ENCODE measurements at places on chromosomes 11 and 22.

DNA sequence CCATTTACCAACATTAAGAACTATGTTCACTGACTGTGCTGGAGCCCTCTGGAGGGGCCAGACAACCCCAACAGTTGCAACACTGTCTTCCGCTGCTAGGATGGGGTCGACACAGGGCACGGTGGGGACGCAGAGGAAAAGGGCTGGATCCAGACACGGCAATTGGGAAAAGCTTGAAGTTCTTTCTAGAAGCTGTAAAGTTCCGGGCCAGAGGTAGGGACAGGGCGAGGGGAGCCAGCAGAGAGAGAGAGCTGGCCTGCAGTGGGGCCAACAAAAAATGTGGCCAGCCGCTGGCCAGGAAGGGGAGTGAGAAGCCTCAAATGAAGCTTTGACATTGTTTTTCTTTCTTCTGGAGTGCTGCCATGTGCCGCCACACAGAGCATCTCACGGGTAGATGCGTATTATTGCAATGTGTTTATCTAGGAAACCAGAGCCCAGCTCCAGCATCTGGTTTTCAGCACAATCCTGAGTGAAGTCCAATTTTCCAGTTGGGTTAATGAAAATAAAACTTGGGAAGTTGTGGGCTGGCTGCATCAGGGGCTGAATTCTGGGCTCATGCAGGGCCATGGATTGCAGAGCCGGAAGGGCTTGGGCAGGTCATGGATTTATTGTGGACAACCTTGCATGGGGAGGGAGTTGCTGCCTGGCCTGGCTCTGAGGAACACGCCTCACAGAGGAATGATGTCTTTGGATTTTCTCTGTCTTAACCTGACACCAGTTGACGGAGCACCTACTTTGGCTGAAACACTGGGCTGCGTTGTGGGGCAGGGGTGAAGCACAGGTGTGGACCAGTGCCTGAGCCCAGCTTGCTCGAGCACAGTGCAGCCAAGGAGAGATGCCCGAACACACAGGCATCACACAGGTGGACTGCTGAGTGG is 67.6 kb upstream of the AMPD3 start:
- peak; percentile 96 for DNase-seq

- DNase-seq: peak; percentile 7
These were observed 52.6 kb downstream of the SWAP70 start for GRCh38 chr11:9716275-9717039.

- no peak for DNase-seq
These were observed 19.4 kb upstream of the P2RY2 start for GRCh38 chr11:73198677-73199076.

GRCh38 chr22:30241576-30242371 is 4.8 kb downstream of the LIF start:
- no peak for DNase-seq

DNA sequence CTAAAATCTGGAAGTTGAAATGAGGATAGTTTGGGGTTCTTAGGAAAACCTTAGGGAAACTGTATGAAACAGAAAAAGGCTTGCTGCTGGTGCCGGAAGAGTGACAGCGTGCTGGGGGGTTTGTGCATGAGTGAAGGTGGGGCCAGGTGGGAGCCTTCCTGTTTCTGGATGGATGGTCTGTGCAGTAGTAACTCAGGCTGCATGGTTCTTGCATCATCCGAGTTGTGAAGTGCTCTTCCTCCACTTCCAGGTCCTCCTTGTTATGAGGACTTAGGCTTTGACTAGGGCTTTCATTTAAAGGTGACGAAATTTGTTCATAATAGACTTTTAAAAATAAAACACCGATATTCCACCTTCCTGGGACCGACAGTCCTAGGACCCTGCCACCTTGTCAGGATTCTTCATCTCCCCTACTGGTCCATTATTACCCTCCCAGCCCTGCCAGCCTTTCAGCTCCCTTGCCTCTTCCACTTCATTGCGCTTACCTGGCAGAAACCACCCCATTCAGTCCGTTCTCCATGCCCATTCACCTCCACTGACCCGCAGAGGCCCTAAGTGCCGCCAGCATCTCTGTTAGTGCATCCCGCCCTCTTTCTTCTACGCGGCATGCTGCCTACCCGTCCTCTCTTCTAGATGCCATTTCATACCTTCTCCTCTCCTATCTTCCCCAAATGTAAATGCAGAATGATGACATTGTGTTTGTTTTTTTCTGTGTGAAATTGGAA is 47.3 kb downstream of the PPFIA1 start:
- no peak for DNase-seq

GRCh38 chr11:897253-898142 is 13.1 kb downstream of the CHID1 start:
- DNase-seq: no peak

GRCh38 chr22:38193580-38193979 is 8.2 kb upstream of the MAFF start:
- no peak for DNase-seq

DNA sequence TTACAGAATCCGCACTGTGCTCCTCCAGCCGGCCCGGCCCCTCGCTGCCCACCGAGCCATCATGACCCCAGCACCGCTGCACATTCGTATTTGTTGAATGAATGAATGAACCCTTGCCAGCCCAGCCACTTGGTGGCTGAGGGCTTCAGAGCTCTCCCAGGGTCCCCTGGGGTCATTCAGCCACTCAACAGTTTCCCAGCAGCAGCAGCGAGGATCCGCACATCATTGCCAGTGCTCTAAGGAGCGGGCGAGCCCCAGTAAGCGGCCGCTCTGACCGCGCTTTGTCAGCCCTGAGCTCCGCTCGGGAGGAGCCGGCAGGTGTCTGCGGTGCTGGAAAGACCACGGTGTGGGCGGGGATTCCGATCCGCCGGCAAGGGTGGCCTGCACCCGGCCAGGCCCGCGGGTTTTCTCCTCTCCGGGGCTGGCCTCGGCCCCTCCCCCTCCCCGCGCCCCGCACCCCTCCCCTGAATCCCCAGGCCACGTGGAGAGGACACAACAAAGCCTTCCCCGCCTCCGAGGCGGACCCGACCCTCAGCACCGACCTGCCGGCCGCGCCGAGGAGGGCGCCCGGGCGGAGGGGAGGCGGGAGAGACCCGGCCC is 563 bp downstream of the BID start:
- DNase-seq: no peak

- no peak for DNase-seq
These were observed 8.0 kb upstream of the ESAM start for GRCh38 chr11:124769806-124770774.

- DNase-seq: no peak
These were observed 31.6 kb upstream of the WNT11 start for GRCh38 chr11:76237914-76238313.

GRCh38 chr11:75350743-75351540 is 519 bp downstream of the ARRB1 start:
- no peak for DNase-seq

- no peak for DNase-seq
These were observed 34.0 kb downstream of the HIPK3 start for GRCh38 chr11:33291004-33291777.

- DNase-seq: no peak
These were observed 25.5 kb downstream of the PTPRJ start for GRCh38 chr11:48005831-48006270.

DNA sequence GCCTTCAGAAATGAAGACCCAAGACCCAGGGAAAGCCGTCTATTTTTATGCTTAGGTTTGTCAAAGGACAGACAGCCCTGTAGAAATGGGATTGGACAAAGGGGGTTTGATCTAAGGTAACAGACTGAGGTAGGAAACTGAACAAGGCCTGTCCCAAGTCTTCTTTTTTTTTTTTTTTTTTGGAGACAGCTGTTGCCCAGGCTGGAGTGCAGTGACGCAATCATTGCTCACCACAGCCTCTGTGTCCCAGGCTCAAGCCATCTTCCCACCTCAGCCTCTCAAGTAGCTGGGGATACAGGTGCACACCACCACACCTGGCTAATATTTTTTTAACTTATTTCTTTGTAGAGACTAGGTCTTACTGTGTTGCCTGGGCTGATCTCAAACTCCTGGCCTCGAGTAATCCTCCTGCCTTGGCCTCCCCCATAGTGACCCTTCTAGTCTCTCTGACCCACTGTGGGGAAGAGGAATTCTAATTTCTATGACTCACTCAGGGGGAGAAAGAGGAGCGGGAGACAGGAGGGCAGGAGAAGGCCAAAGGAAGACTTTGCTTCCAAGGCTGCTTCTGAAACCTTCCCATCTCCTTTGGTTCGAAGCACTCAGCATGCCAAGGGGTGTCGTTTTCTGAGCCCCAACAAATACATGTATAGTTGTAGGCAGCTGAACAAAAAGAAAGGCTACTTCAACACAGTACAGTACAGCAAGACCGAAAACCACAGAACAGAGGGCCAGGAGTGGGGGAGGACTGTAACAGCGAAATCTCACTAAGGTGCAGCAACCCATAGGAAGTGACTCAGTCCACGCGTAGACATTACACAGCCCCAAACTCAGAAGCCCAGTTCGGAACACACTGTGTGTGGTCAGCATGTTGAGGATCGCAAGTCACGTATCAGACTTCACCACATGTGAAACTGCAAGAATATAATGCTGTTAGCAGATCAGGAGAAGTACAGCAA is 872 bp downstream of the TMA7B start:
- no peak for DNase-seq

- DNase-seq: no peak
These were observed 184.9 kb downstream of the SNX19 start for GRCh38 chr11:130731401-130731800.

DNA sequence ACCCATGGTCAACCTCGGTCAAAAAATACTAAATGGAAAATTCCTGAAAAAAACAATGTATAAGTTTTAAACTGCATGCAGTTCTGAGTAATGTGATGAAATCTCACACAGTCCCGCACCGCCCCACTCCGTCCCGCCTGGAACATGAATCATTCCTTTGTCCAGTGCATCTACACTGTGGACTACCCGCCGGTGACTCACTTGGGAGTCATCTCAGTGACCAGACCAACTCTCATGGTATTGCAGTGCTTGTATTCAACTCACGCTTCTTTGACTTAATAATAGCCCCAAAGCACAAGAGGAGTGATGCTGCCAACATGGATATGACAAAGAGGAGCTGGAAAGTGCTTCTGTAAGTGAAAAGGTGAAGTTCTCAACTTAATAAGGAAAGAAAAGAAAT is 48.8 kb downstream of the ARHGAP32 start:
- DNase-seq: peak; percentile 89

- DNase-seq: no peak
These were observed 445.6 kb downstream of the NTM start for GRCh38 chr11:131816051-131816450.

DNA sequence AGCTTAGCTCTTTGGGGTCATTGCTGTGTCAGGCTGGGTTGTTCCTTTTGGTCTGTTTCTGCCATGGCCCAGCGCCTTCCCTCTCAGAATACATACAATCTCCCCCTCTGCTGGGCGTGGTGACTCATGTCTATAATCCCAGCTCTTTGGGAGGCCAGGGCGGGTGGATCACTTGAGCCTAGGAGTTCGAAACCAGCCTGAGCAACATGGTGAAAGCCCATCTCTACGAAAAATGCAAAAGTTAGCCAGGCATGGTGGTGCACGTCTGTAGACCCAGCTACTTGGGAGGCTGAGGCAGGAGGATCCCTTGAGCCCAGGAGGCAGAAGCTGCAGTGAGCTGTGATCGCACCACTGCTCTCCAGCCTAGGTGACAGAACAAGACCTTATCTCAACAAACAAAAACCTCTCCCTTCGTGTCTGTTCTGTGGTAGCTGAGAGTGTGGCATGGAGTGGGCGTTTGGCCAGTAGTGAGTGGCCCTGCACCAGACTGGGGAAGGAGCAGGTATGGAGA is 46.7 kb upstream of the RAB1B start:
- DNase-seq: no peak

GRCh38 chr11:111807076-111807475 is 40.9 kb upstream of the PPP2R1B start:
- no peak for DNase-seq

Measured in AG09319 (cell line).